Activated naive CD8-positive, alpha-beta T cell treated with anti-CD3 and anti-CD28 coated beads for 36 hours (primary cell): ENCODE measurements at places on chromosomes 4 and X.
A peak's percentile ranks its signal among the peaks of the same experiment; 100 is the strongest.

DNA sequence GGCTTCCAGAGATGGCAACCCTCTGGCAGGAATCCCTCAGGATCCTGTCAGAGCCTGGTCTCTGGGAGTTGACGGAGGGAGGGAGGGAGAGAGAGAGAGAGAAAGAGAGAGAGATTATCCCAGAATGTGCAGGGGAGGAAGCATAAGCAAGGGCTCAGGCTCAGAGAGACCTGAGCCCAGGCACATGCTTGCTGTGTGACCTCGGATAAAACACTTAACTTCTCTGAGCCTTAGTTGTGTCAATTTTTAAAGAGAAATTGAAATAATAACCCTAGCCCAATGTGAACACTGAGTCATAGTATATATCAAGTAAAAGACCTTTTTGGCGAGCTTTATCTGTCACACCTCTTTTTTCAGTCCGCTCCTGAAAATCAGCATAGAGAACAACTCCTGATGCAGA lies 473 bp upstream of the USP51 start:
- DNase-seq = no peak

GRCh38 chrX:45584717-45585116 lies 384.0 kb upstream of the DIPK2B start:
- no peak for DNase-seq

- no peak for DNase-seq
These were observed 26.8 kb downstream of the CRMP1 start for GRCh38 chr4:5865896-5866599.

DNA sequence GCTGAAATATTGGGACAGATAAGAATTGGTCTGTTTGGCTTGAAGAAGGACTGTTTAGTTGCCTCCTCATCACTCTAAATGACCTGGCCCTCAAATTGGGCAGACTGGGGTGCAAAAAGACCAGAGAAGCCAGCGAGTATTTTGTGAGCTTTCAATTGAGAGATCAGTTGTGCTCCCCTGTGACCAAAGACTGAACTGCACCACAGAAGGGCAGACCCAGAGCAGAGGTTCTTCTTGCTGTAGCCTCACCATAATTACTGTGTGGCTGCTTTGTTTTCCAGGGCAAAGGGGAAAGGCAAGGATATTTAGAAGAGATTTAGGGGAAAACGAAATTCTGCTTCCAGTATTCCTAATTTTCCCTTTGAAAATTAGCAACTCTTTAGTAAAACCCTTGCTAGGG lies 104.0 kb upstream of the MBNL3 start:
- DNase-seq = no peak

DNA sequence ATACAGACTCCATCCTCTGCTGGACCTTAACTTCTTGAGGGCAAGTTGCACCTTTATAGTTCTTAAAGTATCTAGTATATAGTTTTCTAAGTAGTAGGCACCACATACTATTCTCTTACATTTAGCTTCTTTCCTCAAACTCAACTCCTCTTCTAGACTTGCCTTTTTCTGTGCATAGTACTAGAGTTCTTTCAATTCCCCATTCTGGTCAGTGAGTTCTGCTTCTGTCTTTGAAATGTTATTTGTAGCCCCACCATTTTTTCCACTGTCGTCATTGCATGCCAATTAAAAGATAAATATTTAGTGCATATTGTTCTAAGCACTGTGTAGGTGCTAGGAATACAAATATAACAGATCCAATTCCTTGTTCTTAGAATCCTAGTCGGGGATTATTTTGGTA lies 31.6 kb downstream of the CDKL5 start:
- DNase-seq = no peak

DNA sequence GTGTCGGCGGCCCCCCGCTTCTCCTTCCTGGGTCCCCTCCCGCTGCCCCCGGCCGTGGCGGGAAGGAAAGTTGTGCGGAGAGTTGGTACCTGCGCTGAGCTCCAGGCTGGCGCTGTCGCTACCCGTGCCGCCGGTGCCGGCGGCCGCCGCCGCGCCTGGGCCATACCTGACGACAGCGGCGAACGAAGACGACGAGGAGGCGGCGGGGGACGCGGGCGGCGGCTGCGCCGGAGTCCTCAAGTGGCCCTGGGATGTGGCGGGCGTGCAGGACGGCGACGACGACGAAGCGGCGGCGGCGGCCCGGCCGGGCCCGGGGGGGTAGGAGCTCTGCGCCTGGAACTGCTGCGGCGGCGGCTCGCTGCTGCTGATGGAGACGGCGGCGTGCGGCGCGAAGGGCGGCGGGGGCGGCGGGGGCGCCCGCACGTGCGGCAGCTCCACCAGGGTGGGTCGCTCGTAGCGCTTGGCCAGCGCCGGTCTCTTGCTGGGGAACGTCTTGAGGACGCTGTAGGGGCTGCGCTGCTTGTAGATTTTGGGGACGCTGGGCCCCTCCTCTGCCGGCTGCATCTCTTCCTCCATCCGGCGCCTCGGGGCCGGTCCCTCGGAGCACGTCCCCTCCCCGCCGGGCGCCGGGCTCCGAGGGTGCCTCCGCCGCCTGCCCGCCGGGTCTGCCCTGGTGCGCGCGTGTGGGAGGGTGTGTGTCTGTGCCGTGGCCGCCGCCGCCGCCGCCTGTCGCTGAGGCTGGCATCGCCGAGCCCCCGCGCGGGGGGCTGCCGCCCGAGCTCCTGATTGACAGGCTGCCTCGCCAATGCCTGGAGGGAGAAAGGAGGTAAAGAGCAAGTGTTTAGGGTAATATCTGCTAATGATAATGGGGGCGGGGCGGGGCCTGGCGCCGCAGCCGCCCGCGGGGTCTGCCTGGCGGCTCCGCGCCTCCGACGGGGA lies 618 bp downstream of the BEND4 start:
- DNase-seq = peak; percentile 50

GRCh38 chr4:167918077-167918476 lies 174.3 kb upstream of the ANXA10 start:
- no peak for DNase-seq
